ENCODE measurements at places on chromosomes 5 and 9. TPM values are rescaled to one million over a fixed set of nuclear protein-coding genes. Genes with fewer than 3 reads are reported as not detected.

DNA sequence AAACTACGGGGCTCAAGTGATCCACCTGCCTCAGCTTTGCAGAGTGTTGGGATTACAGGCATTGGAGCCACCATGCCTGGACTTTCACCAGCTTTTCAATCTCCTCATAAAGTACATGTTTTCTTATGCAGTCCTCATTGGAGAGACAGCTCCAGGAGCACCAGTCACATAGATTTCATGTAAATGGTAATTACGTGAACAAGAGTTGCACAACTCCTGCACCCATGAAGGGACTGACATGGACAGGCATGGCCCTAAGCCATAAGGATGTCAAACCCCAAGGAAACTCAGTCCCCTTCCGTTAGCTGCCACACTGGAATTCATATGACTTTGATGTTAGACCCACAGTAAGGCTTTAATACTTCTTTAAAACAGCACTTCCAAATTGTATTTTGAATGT, 7.6 kb upstream of the ADGRV1 start:
- no peak for DNase-seq

- DNase-seq = no peak
These were observed 168.6 kb downstream of the CARTPT start for GRCh38 chr5:71887680-71888079.

DNA sequence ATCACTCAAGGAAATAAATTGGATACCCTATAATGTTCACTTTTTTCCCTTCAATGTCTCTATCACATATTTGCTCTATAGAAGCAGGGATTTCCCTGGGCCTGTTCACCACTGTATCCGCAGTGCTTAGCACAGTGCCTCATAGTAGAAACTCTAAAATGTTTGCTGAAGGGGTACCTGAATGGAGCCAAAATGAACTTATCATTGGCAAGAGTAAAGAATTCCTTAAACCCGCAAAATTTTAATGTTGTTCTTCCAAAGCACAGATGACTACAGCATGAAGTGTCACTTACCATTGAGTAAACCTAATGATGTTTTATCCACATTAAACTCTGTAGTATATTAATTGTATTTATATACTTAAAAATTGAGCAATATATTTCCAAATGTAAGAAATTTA, 96.1 kb downstream of the JAKMIP2 start:
- no peak for DNase-seq

- no peak for DNase-seq
These were observed 20.0 kb upstream of the GRIN3A start for GRCh38 chr9:101758304-101758930.

DNA sequence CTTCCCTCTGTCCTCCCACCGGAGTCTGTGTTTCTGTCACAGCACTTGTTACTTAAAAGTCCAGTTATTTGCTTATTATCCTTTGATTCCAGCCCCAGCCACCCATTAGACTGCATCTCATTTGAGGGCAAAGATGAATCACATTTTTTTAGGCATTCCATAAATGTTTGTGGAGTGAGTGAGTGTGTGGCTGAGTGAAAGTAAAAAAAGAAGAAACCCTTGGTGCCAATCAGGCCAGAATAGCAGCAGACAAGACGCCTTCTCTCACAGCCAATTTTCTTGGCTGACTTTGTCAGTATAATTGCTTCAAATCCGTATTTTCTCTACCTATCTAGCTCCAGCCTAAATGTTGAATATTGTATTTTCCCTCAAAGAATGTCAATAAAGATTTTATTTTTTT, 613.0 kb upstream of the WWC1 start:
- no peak for DNase-seq

DNA sequence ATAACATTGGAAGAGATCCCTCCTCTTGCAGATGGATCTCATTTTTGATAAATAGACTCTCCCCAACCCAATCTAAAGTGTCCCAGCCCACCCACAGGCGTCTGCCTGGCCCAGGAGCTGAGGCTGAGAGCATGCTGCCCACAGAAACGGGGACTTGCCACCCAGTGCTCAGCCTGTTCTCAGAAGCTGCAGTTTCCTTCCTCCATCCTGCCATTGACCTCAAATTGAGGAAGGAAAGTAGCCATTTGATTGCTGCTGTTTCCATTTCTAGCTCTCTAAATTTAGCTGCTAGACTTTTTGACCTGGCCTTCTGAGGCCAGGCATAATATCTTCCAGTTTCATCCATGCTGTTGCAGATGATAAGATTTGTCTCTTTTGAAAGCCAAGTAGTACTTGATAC, 31.1 kb upstream of the FRMD3 start:
- DNase-seq = no peak

DNA sequence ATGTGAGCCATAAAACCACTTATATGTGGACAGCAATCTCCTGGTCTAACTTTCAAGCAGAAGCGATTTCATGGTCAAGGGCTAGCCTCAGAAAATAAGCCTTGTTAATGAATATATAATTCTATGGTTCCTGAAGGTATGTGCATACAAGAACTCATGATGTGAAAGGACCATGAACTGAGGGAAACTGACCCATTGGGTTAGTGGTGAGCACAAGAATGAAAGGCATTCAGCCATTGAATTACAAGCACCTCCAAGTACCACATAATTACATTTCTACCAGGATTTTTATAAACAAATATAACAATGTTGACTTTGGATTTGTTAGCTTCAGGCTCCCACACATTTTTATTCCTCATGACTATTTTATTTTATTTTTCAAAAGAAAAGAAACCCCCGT, 459.0 kb downstream of the TLE4 start:
- DNase-seq = no peak

The NMUR2 gene
- not detected for total RNA-seq

The TRPM6 gene
- 0.12 TPM for total RNA-seq

The SPARC gene
- total RNA-seq = 447 TPM

The CNTNAP3 gene
- 0.63 TPM for total RNA-seq
